ENCODE measurements at places on chromosomes 2 and 18. TPM values are rescaled to one million over a fixed set of nuclear protein-coding genes. Genes with fewer than 3 reads are reported as not detected.

The ZNF516 gene
- total RNA-seq: 20.2 TPM

The RTN4 gene
- 69.2 TPM for total RNA-seq

The RAB6C gene
- under 0.01 TPM for total RNA-seq

The RAB17 gene
- total RNA-seq: not detected

The UBE2F gene
- total RNA-seq: 28.5 TPM

The ANKRD30B gene
- total RNA-seq: not detected

DNA sequence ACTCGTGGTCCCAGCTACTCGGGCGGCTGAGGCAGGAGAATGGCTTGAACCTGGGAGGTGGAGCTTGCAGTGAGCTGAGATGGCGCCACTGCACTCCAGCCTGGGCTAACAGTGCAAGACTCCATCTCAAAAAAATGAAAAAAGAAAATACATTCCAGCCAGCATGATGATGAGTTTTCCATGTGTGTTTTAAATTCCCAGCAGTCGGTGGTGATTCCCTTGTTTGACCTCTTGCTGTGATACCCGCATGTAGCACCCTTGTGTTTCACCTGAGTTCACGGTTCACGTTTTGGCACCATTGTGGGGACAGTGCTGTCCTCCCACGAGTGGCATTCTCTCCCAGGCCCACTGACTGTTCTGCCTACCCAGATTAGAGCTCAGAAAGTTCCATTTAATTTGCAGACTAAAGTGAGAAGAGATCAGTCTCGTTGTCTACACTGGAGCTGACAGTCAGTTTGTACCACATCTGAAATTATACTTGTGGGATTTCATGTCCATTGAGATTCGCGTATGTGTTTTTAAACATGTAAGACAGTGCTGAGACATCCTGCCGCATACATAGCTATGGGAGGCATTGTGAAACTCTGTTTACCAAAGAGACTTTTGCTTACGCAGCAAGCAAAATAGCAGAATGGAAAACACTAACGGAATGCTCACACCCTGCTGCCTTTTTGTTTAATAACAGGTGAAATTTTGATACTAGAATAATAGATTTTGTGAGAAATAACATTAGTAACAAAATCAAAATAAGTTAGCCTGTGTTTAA is 157.1 kb downstream of the GBX2 start:
- no peak for DNase-seq

DNA sequence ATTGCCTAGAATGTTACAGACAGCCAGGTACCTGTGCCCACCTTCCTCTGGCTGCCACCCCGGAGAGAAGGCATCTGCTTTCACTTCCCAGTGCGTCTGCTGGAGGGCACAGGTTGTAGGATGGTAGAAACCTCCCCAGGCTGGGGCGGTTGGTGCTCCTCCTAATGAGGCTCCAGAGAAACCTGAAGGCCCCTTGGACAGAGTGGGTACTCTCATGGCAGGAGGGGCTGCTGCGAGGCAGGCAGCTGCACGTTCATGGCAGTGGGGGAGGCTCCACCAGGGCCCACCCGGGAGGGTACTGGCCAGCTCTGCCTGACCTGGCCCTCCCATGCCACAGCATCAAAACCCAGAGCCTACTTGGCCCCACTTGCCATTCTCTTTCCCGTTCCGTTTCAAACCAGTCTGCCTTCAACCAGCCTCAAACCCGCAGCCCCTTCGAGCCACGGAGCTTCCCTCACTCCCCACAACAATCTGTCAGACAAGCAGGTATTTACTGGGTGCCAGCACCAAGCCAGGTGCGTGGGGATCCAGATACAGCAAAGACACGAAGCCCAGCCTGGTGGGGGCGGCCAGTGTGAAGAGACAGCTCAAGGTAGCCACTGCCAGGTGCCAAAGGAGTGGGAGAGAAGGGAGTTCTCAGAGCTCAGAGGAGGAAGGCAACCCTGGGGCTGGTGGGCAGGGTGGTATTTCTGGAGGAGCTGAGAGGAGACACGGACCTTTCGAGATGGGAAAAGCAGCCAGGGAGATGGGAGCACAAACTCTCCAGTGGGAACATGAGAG is 229.6 kb downstream of the LOXHD1 start:
- no peak for DNase-seq

- no peak for DNase-seq
These were observed 3.1 kb upstream of the SDC1 start for GRCh38 chr2:20227894-20228505.

DNA sequence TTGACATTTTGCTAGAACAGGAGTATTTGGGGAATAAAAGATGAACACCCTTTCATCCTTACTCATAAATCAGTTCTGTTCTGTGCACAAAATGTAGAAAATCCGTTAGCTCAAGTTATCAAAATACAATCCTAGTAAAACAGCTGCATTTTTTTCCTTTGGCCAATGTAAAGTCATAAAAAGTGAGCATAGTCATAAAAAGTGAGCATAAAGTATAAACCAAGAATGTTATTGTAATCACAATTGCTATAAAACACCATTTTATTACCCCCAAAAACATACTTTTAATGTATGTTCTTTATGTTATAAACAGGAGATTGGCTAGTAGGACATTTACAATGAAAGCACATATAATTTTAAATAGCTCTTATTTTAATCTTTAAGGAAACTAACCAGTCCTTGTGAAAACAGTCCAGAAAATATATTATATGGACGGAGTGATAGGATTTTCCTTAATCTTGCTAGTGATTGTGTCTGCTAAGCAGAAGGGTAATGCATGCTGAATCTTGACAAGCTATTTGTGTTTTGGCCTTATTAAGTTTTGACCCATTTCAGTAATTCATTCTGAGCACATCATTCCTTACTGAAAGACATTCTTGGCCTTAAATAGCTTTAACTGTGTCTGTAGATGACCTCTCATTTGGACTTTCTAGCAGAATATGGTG is 891.8 kb downstream of the DSC3 start:
- DNase-seq: no peak

GRCh38 chr2:168992026-168992425 is 39.1 kb downstream of the ABCB11 start:
- DNase-seq: no peak

- no peak for DNase-seq
These were observed 288.7 kb downstream of the LPIN1 start for GRCh38 chr2:12035029-12035720.

DNA sequence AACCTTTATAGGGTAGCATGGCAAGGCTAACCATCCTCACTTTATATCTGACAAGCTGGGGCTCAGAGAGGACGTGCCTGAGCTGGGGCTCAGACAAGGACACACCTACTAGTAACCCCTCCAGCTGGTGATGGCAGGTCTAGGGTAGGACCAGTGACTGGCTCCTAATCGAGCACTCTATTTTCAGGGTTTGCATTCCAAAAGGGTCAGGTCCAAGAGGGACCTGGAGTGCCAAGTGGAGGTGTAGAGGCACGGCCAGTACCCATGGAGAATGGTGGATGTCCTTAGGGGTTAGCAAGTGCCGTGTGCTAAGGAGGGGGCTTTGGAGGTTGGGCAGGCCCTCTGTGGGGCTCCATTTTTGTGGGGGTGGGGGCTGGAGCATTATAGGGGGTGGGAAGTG is 1.2 kb upstream of the DES start:
- no peak for DNase-seq

- DNase-seq: no peak
These were observed 138.2 kb upstream of the PKDCC start for GRCh38 chr2:41909584-41909983.

- DNase-seq: no peak
These were observed 14.1 kb upstream of the GMPPA start for GRCh38 chr2:219484343-219485200.

DNA sequence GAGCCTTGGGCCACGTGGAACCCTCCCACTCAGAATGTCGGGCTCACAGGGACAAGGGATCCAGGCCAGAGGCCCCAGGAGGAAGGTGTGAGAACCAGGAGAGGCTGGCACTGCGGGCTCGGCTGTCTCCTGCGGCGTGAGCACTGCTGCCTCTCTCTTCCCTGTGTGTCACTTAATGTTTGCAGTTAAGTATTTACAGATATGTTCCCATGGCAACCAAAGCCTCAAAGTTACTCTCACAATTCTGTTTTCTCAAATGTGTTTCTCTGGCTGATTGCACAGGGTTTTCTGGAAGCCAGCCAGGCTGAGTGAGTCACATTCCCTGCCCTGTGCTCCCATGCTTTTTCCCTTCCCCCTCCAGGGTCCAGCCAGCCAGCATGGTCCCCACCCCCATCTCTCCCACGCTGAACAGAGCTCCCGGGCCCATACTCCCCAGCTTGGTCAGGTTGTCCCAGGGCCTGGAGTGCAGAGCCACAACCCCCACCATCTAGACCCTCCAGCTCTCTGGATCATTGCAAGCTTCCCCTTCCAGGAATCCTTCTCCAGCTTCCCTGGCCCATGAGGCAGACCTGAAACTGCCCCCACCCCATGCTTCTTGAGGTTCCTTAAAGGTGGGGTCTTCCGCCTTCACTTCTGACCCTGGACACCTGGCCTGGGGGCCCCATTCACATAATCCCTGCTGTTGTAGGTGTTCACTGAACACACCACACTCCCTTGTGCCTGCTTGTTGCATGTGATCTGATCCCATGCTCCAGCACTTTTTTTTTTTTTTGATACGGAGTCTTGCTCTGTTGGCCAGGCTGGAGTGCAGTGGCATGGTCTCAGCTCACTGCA is 265.9 kb downstream of the CELF4 start:
- DNase-seq: no peak

DNA sequence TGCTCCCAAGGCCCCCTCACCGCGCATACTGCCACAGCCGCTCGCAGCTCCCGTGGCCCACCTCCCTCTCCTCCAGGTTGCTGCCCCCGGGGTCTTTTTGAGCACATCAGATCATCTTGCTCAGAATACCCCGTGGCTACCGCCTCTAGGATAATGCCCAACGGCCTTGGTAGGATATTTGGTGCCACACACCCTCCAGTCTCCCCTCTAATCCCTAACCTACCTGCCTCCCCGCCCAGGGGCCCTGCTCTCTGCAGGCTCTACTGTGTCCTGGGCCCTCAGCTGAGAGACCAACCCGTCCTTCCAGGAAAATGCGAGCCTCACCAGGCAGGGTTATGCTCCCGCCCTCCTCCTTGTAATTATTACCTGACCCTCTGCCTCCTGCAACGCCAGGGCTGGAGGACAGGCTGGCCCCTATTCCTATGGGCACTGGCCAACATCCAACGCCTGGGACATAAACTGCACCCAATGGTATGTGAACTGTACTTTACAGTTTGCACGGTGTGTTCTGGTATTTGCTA is 1.5 kb upstream of the MTCL1 start:
- DNase-seq: no peak

- no peak for DNase-seq
These were observed 98.1 kb downstream of the SPATS2L start for GRCh38 chr2:200404615-200405014.

DNA sequence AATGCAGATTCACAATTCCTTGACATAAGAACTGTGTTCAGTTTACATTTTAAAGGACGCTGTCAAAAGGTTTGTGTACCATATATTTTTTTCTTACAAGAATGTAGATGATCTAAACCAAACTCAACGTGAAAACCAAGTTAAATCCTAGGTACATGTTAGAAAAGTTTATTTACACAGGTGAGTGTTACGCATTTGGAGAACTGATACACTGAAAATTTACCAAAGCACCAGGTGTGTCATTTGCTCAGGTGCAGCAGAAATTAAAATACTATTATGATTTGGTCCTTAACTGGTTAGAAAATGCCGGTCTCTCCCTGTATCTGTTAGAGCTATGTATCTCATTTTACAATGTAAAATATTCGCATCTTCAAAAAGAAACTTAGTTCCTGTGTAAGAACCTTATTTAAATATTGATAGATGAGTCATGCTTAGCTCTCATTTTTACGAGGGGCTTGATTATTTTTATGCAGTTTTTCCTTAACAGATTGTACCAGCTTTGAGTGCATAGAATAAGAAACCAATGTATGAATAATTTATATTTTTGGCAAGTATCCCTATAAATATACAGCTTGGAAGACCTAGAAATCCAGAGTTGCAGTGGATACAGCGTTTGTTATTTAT is 25.1 kb downstream of the MFF start:
- DNase-seq: no peak

DNA sequence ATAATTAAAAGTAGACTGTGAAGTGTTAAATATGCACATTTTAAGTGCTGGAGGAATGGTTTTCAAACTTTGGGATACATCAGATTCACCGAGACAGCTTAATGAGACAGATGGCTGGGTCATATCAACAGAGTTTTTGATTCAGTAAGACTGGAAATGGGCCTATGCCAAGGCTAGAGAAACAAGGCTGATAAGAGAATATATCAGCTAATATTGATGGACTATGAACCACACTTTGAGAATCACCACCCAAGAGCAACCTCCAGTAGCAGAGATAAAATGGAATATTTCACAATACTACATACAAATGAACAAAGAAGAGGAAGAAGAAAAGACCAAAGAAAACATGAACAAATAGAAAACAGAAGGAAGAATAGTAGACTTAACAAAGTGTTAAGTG is 450.2 kb upstream of the KLHL29 start:
- no peak for DNase-seq

GRCh38 chr2:121723316-121723715 is 13.4 kb downstream of the NIFK start:
- DNase-seq: no peak

DNA sequence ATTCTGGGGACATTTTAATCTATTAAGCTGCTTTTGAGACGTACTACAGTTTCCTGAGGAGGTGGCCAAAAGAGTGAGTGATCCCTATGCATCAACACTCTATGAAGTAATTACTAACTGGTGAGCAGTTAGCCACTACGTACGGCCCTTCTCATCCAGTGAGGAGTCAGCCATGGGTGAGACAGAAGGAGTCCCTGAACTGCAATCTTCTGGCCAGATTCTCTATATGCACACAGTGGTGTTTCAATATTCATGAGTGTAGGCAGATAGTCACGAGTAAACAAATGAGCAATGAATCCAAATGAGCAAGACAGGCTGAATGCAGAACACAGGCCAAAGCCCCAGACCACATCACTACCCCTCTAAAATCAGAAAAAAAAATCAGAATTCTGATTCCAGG is 29.8 kb upstream of the TMEM214 start:
- DNase-seq: no peak

GRCh38 chr2:227461811-227462461 is 10.0 kb upstream of the AGFG1 start:
- DNase-seq: no peak

DNA sequence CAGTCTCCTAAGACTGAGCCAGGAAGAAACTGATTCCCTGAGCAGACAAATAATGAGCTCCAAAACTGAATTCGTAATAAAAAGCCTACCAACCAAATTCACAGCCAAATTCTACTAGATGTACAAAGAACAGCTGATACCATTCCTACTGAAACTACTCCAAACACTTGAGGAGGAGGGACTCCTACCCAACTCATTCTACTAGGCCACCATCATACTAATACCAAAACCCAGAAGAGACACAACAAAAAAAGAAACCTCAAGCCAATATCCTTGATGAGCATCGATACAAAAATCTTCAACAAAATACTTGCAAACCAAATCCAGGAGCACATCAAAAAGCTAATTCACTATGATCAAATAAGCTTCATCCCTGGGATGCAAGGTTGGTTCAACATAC is 20.0 kb downstream of the RNU4ATAC start:
- DNase-seq: no peak

- no peak for DNase-seq
These were observed 5.3 kb downstream of the OSR1 start for GRCh38 chr2:19352946-19353720.

DNA sequence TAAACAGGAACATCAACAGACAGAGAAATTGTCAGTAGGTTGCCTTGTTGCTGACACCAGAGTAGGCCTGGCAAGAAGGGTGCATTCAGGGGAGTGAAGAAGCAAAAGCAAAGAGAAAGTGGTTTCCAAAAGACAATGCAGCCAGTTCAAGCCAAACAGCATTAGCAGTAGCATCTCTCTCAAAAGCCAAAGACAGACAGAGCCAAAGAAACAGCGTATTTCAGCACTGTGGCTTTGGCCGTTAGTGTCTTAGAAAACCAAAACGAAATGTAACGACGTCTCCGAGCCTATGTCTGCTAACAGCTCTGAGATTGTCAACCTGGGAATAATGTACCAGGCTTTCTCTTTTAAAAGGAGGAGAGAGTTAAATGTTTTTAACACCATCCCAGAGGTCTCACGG is 178.6 kb downstream of the NRP2 start:
- DNase-seq: no peak

Measured in hematopoietic multipotent progenitor cell (in vitro differentiated cells).